Activated CD8-positive, alpha-beta memory T cell treated with anti-CD3 and anti-CD28 coated beads, Interleukin-2, amount 10 ng/mL, durations not matched to agents 7 days and 5 days (primary cell): ENCODE measurements at places on chromosomes 5 and 9. TPM values are rescaled to one million over a fixed set of nuclear protein-coding genes. Genes with fewer than 3 reads are reported as not detected.

DNA sequence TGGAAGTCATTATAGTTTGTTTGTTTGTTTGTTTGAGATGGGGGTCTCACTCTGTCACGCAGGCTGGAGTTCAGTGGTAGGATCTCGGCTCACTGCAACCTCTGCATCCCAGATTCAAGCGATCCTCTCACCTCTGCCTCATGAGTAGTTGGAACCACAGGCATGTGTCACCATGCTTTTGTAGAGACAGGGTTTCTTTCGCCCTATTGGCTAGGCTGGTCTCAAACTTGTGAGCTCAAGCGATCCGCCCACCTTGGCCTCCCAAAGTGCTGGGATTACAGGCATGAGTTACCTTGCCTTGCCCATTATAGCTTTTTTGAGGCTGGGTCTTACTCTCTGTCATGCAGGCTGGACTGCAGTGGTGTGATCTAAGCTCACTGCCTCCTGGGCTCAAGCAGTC, 28.8 kb downstream of the NSD1 start:
- peaks cover 5% of the 10 kb centered on the region for H3K4me1 ChIP-seq
- no peaks in the 10 kb centered on the region for H3K27me3 ChIP-seq
- H3K36me3 ChIP-seq, result peaks cover 30% of the 10 kb centered on the region
- no peak overlapping the region for H3K4me3 ChIP-seq
- no peak for DNase-seq

GRCh38 chr9:27408482-27408881, 111.5 kb upstream of the EQTN start:
- no peaks in the 10 kb centered on the region for H3K36me3 ChIP-seq
- H3K4me3 ChIP-seq, result no peak overlapping the region
- DNase-seq, result no peak
- H3K27ac ChIP-seq, result no peak overlapping the region

The PFDN1 gene
- total RNA-seq, result 57.5 TPM

DNA sequence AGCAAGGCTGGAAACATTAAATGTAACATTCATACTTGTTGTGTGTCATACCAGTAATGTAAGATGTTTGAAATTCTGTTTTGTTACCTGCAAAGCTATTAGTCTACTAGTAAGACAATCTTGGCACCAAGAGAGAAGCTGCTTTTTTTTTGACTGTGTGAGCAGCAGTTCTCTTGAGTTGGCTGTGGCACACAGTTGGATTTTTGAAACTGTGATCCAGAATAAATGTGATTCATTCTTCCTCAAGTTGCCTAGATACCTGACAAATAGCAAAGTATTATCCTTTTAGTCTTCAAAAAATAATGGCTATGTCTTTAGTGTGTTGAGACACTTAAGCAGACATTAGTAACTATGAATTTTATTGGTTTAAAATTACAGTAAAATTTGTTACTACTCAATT, 57.2 kb upstream of the HAPLN1 start:
- no peak overlapping the region for H3K4me3 ChIP-seq
- no peaks in the 10 kb centered on the region for H3K4me1 ChIP-seq
- H3K27ac ChIP-seq, result no peak overlapping the region
- H3K36me3 ChIP-seq, result no peaks in the 10 kb centered on the region

DNA sequence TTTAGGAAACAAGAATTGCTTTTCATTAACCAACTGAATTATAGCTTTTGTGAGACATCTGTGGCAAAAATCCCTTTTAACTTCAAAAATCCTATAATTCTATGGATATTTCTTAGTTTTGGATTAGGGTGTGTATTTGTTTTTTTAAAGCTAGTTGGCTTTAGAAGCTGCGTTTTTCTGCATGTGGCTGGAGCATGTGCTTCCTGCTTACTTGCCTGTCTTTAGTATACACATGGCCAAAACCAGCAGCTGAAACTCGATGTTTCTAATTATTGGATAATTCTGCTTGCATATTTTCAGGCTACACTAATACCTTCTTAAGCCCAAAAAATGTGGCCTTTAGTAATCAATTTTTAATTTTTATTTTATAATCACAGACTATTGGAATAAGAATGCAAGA, 8.9 kb downstream of the RECK start:
- H3K4me1 ChIP-seq, result peaks cover 27% of the 10 kb centered on the region
- no peak for DNase-seq
- H3K36me3 ChIP-seq, result peaks cover 8% of the 10 kb centered on the region
- H3K27me3 ChIP-seq, result no peaks in the 10 kb centered on the region

DNA sequence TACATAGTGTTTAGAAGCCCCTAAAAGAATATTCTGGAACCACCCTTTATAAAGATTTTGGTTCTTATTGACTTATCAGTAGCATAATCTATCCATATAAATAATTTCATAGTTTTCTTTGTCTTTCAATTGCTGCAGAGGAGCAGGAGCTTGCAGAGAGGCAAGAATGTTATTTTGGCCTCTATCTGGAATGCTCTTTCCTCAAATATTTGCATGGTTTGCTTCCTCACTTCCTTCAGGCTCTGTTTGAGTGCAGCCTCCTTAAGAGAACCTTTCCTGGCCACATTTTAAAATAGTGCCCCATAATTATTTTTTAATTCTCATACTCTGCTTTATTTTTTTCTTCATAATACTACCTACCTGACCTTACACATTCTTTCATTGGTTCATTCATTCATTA, 1.5 kb downstream of the C5 start:
- no peak for DNase-seq
- H3K4me3 ChIP-seq, result no peak overlapping the region
- no peak overlapping the region for H3K27ac ChIP-seq
- no peaks in the 10 kb centered on the region for H3K27me3 ChIP-seq

The RASGRF2 gene
- total RNA-seq, result 12.3 TPM

DNA sequence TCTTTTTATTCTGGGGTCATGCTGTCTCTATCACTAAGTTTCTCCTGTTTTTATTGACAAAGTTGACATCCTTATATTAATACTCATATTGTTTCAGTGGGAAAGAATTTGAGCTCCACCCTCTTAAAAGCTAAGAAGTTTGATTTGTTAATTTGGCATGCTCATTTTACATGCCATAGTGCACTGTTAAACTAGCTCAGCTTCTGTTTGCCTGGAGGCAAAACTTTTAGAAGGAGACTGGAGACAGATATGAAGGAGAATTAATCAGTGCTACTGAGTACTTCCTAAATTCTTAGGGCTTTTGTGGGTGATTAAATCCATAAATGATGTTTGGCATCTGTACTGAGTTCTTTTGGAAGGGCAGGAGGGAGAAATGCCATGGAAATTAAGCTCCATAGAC, 138.9 kb downstream of the NTRK2 start:
- H3K4me3 ChIP-seq, result no peak overlapping the region
- no peaks in the 10 kb centered on the region for H3K36me3 ChIP-seq
- H3K27me3 ChIP-seq, result peaks cover 15% of the 10 kb centered on the region
- H3K27ac ChIP-seq, result no peak overlapping the region
- no peak for DNase-seq
- H3K4me1 ChIP-seq, result no peaks in the 10 kb centered on the region

DNA sequence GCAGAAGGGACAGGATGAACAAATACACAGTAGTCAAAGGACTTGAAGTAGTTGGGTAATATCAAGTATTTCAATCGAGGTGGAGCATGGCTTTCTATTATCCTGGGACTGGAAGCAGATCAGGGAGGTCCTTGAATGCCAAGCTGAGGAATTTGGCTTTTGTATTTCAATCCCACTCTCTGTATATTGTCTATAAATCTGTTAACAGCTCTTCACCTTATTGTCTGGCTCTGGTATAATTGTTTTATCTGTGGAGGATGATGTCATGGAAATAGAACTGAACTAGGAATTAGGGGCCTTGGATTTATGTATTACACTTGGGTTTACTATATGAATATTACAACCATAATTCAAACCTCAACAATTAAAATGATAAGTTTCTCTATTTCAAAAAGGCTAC, 6.3 kb upstream of the ADAMTSL1 start:
- DNase-seq, result no peak
- no peaks in the 10 kb centered on the region for H3K36me3 ChIP-seq
- H3K27me3 ChIP-seq, result no peaks in the 10 kb centered on the region
- H3K27ac ChIP-seq, result no peak overlapping the region
- H3K4me1 ChIP-seq, result no peaks in the 10 kb centered on the region

DNA sequence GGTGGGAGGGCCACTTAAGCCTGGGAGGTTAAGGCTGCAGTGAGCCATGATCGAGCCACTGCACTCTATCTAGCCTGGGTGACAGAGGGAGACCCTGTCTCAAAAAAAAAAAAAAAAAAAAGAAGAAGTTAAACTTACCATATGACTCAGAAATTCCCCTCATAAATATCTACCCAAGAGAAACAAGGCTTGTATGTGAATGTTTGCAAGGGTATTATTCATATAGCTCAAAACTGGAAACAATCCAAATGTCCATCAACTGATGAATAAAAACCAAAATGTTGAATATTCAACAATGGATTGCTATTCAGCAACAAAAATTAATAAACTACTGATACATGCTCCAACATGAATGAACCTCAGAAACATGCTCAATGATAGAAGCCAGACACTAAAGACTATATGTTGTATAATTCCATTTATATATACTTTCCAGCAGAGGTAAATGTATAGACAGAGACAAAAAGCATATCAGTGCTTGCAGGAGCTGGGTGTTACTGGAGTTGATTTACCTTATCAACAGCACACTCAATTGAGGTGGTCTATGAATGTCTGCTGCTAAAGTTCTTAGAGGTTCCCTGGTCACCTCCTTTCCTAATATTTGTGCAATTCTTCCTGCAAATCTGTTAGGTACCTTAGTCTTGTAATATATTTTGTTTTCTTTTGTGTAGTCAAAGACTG, 5.3 kb upstream of the SREK1 start:
- H3K4me3 ChIP-seq, result no peak overlapping the region
- H3K27me3 ChIP-seq, result no peaks in the 10 kb centered on the region
- H3K4me1 ChIP-seq, result peaks cover 12% of the 10 kb centered on the region
- no peak for DNase-seq

- peaks cover 2% of the 10 kb centered on the region for H3K27me3 ChIP-seq
- H3K4me1 ChIP-seq, result peaks cover 19% of the 10 kb centered on the region
- peak overlapping the region; percentile 28 for H3K4me3 ChIP-seq
Observed at GRCh38 chr5:110053824-110054223, 364.1 kb downstream of the MAN2A1 start.

The GFPT2 gene
- total RNA-seq, result 0.15 TPM

- no peaks in the 10 kb centered on the region for H3K27me3 ChIP-seq
- no peak for DNase-seq
- H3K4me3 ChIP-seq, result no peak overlapping the region
- no peak overlapping the region for H3K27ac ChIP-seq
Observed at GRCh38 chr9:93117924-93118862, 15.9 kb downstream of the NINJ1 start.

- H3K27me3 ChIP-seq, result peaks cover 3% of the 10 kb centered on the region
- DNase-seq, result no peak
- H3K4me3 ChIP-seq, result no peak overlapping the region
- no peaks in the 10 kb centered on the region for H3K4me1 ChIP-seq
- H3K27ac ChIP-seq, result no peak overlapping the region
Observed at GRCh38 chr5:152072091-152072490, 147.4 kb upstream of the GLRA1 start.

GRCh38 chr5:169650701-169651331, 13.7 kb downstream of the DOCK2 start:
- peaks cover 60% of the 10 kb centered on the region for H3K36me3 ChIP-seq
- no peak for DNase-seq
- peaks cover 100% of the 10 kb centered on the region for H3K4me1 ChIP-seq
- peak overlapping the region; percentile 85 for H3K27ac ChIP-seq

GRCh38 chr9:81588148-81588871, 101.0 kb downstream of the TLE1 start:
- H3K4me3 ChIP-seq, result no peak overlapping the region
- DNase-seq, result no peak
- no peaks in the 10 kb centered on the region for H3K4me1 ChIP-seq
- H3K36me3 ChIP-seq, result no peaks in the 10 kb centered on the region
- no peaks in the 10 kb centered on the region for H3K27me3 ChIP-seq

The POU5F2 gene
- 2.0 TPM for total RNA-seq

The SCGB3A2 gene
- not detected for total RNA-seq

- H3K4me1 ChIP-seq, result peaks cover 45% of the 10 kb centered on the region
- H3K27ac ChIP-seq, result peak overlapping the region; percentile 47
Observed at GRCh38 chr9:133056533-133056932, 5.2 kb upstream of the CEL start.

DNA sequence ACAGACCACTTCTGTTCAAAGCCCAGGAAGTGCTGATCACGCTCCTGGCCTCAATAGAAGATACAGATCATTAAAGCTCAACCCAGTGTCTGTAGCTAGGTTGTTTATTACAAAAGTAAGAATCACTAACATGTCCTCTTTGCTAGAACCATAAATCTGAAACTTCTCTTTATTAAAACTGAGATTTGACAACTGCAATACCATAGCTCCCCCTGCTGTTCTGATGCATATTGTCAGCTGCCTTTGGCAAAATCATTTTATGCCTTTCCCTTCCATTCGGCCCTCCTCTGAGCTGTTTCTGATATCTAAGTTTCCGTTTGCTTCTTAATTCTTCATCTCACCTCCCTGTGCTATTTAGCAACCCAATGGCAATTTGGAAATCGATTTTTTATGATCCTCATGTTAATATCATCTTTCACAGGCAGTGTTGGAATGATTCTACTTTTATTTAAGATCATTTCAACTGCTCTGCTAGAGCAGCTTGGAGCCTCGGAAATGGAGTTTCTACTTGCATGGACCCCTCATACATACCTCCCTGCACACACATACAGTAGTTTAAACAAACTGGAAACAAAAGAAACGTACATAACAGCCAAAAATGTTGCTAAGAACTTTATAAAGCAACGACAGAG, 998.8 kb downstream of the MAT2B start:
- DNase-seq, result no peak
- no peak overlapping the region for H3K27ac ChIP-seq
- no peaks in the 10 kb centered on the region for H3K4me1 ChIP-seq
- H3K4me3 ChIP-seq, result no peak overlapping the region
- H3K36me3 ChIP-seq, result no peaks in the 10 kb centered on the region
